ENCODE measurements at places on chromosomes 11 and 22.

DNA sequence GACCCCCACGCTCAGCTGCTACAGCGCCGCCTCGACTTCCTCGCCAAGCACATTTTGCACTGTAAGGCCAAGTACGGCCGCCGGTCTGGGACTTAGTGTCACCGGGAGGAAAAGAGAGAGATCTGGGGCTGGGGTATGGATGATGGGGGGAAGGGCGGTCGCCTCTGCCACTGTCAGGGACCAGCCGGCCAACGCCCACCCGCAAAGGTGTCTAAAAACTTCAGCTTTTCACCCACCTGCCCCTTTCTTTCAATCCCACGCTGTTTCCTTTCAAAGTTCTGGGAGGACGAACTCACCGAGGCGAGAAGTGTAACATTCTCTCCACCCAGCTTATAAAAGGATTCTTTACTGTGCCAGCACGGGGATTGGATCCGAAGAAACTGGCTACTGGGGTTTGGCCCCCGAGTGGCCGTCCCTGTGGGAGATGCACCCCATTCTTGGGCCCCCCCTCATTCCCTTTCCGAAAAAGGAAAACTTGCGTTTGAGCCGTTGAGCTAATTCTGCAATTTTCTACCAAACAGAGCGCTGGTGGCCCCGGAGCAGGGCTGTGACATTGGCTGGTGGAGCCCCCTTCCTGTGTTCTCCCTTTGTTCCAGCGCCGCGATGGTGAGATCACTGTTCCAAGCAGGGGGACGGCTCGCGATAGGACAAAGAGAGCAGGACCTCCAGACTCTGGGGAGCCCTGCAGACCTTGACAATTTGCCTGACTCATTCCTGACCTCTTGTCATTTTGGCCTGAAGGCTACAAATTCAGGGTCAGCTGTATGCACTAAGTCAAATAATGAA is 1.8 kb downstream of the FJX1 start:
- no peak for DNase-seq

DNA sequence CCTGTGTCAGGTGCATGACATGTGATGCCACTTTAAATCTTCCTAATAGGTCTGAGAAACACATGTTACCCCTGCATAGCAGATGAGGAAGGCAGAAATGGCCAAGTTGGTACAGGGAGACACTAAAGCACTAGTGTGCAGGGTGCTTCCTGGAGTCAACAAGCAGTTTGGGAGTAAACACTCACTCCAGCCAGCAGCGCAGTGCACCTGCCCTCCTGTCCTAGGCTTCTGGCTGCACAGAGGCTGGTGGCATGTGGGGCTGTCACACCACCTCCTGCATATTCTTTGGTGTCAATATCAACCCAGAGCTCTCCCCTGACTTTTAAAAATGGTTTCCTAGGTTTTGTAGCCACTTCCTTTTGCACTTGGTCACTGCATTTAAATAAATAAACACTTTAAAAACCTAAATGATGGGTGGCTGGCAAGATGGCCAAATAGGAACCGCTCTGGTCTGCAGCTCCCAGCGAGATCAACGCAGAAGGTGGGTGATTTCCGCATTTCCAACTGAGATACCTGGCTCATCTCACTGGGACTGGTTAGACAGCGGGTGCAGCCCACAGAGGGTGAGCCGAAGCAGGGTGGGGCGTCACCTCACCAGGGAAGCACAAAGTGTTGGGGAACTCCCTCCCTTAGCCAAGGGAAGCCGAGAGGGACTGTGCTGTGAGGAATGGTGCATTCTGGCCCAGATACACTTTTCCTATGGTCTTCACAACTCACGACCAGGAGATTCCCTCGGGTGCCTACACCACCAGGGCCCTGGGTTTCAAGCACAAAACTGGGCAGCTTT is 33.5 kb downstream of the GAB4 start:
- no peak for DNase-seq

DNA sequence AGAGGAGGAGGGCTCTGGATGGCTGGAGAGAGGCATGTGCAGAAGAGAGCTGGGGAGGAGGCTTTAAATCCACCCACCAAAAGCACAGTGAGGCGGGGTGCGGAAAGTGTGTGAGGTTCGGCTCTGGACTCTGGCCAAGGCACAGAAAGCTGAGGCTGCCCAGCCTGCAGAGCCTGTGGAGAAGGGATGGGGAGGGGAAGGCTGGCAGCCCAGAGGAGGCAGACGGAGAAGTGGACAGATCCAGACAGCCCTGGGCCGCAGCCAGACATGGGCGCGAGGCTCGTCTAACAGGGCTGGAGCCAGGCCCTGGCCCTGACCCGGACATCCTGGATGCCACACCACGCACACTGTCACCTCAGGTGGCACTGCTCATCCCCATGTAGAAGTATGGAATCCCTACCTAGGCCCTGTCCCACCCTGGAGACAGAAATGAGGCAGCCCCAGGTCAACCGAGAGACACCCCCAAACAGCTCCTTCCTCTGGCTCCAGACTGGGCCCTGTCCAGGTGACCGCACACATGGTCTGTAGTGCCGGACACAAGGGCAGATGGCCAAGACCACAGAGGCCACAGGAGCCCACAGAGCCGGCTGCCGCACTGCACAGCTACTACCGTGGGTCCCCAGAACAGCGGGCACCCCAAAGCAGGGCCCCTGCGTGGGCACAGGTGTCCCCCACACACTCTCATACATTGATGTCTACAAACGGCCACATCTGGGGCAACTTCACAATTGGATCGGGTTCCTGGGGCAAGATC is 16.6 kb upstream of the MOB2 start:
- no peak for DNase-seq

DNA sequence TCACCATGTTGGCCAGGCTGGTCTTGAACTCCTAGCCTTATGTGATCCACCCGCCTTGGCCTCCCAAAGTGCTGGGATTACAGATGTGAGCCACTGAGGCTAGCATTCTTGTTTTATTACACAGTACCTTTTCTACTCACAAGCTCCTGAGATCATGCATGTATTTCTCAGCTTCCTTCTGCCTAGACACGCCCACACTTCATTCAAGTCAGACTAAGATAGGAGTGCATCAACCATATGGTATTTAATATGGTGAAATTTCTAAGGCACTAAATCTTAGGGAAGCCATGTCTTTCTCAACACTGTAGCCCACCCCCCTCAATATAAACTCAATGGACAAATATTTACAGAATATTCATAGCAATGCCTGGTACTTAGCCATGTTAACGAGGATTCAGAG is 62.1 kb downstream of the SLC25A17 start:
- DNase-seq: no peak

DNA sequence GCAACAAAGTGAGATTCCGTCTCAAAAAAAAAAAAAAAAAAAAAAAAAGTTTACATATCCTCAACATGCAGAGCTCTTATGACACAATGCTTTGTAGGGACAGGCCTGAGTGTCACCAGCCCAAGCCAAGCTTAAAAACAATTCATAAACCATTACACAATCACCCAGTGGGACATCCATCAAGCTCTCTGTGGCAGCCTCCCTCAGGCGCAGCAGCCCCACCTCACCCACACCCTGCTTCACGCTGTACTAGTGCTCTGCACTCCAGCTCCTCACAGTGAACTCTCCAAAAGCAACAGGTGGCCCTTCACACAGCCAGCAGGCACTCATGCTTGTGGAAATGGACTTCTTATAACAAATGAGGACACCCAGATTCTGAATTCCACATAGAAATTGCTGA is 3.5 kb upstream of the FOXRED2 start:
- no peak for DNase-seq

DNA sequence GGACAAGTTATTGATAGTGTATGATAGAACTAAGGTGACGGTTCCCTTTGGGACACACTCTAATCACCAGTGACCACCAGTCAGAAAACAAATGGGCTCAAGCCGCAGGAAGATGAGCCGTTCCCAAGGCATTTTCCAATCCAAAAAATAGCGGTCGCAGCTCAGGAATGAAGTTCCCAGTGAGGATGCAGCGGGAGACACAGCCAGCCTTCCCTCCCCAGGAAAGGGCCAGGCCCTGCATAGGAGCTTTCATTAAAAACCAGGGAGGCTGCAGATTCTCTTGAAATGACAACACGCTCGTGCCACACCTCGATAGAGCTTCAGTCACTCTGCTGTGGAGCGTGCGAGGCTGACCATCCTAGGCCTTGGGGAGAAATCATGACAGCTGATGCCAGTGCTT is 65.8 kb upstream of the WNT7B start:
- DNase-seq: no peak

Data from HT1080 (cell line).